Right ventricle myocardium inferior (tissue), 1 donor: ENCODE measurements at places on chromosomes 7 and 10. TPM values are rescaled to one million over a fixed set of nuclear protein-coding genes. Genes with fewer than 3 reads are reported as not detected.

- DNase-seq: no peak
These were observed 678 bp upstream of the EIF4H start for GRCh38 chr7:74173491-74173865.

LRRC17 gene
- total RNA-seq: 2.1 TPM

CALHM3 gene
- not detected for total RNA-seq

GRCh38 chr10:86747796-86748581 lies 8.4 kb upstream of the BMPR1A start:
- DNase-seq: no peak
